OCI-LY7 (cell line): ENCODE measurements at places on chromosomes 7 and 10.

GRCh38 chr7:96614154-96614867 lies 95.3 kb downstream of the SEM1 start:
- no peak for DNase-seq

GRCh38 chr7:23787272-23787671 lies 77.3 kb downstream of the STK31 start:
- no peak for DNase-seq

DNA sequence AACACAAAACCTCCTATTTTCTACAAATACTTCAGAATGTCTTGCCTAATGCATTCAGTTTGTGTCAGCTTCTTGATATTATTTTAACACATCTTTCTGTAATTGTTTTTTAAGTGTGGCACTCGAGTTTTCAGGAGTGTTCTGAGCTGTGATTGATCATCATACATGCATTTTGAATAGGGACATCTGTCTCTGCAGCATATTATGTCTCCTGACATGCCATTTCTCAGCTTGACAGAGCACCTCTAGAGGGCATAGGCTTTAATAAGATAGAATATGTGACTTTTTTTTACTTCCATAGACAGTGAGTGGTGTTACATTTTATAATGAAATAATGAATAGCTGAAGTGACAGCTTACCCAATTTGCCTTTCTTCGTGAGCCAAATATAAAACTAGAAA lies 219.2 kb upstream of the HDAC9 start:
- DNase-seq: no peak

- DNase-seq: no peak
Measured at GRCh38 chr10:58180666-58181065, 87.0 kb downstream of the IPMK start.

- DNase-seq: no peak
Measured at GRCh38 chr10:88088441-88089340, 225.3 kb downstream of the PTEN start.

DNA sequence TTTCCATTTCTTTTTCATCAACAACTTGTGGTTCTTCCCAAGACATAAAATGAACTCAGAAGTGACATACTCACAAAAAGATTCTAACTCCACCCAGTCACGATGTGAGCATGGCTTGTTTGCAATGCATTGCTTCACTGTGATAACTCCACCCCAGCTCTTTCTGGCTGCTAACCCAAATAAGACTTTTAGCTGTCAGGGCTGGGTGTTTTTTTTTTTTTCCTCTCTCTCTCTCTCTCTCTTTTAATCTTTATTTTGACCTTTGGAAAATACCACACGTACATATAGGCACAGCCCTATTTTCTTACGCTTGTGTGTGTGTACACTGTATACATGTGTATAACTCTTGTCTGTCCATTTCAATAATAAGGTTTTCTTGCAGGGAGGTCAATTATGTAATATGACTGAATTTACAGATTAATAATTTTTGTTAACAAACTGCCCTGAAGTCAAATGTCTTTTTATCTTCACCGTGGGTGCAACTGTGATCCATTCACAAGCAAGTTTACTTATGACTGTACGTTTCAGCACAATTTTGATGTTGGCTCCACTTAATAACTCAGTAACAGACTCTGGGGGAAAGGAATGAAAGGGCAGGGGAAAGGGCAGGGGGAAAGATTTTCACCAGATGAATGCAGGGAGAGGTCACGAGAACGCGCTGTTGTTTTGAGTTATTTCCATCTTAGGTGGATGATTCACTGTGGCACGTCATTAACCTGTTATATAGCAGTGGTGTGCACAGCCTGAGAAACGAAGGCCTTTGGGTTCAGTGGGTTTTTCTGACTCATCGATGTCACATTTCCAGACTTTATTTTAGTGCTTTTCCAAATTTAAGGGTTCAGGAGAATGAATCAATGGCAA lies 49.1 kb downstream of the APBB1IP start:
- DNase-seq: no peak

GRCh38 chr10:7937315-7937945 lies 117.1 kb upstream of the GATA3 start:
- no peak for DNase-seq

GRCh38 chr7:10471280-10472058 lies 502.2 kb upstream of the PHF14 start:
- no peak for DNase-seq

DNA sequence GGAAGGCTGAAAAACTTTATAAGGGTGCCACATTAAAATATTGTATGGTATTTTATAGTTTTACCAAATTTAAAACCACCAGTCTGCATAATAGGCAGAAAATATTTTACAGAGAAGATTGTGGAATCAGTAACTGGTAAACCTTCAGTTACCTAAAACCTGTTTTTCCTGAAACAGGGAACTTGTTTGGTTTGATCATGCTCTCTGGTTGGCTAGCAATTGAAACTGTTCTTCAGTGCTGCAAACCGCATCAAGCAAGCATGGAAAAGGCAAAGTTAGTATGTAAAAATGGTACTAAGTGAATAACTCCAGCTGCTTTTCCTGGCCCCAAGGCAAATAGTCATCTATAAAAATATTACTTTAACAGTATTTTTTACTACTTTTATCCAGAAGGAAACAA lies 316.9 kb upstream of the LRRN3 start:
- no peak for DNase-seq

DNA sequence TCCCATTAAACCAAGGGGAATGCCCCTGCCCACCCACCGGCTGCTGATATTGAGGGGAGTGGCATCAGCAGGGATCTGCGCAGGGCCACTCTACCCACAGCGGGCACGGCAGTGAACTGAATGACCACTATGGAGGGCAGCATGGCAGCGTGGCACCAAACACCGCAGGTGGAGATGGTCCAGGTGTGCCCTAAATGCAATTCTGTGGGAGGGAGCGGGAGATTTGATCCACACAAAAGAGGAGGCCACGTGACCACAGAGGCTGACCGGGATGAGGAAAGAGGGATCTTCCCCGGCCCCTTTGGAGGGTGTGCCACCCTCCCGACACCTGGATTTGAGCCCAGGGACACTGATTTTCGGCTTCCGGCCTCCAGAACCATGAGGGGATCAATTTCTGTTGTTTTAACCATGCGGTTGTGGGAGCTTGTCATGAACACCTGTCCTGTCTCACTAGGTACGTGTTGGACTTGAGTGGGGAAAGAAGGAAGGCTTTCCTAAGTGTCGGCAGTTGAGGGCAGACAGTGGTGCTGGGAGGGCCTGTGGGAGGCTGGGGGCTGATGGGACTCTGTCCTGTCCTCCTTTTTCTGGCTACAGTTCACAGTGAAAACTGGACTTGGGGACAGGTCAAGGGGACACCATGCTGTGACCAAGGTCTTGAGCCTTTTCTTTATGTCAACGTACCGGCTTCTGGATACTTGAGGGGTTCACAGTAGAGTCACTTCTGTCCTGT lies 66.1 kb downstream of the CFAP46 start:
- no peak for DNase-seq

DNA sequence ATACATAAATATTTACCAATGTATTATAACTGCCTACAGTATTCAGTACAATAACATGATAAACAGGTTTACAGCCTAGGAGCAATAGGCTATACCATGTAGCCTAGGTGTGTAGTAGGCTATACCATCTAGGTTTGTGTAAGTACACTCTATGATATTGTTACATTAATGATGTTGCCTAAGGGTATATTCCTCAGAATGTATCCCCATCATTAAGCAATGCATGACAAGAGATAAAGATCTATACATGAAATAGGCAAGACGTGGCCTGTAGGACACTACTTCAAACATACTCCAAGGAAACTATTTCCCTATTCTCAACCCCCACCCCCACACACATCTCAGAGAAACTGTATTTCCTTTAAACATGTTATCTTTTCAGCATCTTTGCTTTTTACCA lies 15.3 kb upstream of the ADAM22 start:
- DNase-seq: no peak

DNA sequence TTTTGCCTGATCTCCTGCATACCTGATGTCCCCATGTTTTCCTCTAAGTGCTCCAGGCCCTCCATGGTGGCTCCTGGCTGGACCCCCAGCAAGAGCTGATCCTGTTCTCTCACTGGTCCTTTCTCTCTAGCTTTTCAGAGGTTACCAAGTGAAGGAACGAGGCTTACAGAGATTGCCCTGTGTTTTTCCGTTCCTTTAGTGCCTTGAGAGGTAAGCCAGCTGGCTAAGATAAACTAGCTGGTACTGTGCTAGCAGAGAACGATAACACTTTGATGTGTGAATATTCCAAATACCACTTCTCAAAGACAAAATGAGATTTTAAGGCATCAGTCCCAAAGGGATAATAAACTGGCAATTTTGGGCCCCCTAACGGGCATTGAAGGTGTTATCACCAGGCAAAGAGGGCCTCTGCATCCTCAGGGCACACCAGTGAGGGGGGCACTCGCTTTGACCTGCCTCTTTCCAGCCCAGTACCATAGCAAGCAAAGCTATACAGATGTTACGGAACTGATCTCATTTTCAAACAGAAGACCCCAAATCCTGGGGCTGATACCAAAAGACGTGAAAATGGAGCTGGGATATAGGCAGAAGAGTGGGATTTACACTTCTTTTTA lies 8.4 kb upstream of the CCNY start:
- no peak for DNase-seq

- no peak for DNase-seq
Measured at GRCh38 chr10:2509081-2509531, 558.2 kb upstream of the PFKP start.

DNA sequence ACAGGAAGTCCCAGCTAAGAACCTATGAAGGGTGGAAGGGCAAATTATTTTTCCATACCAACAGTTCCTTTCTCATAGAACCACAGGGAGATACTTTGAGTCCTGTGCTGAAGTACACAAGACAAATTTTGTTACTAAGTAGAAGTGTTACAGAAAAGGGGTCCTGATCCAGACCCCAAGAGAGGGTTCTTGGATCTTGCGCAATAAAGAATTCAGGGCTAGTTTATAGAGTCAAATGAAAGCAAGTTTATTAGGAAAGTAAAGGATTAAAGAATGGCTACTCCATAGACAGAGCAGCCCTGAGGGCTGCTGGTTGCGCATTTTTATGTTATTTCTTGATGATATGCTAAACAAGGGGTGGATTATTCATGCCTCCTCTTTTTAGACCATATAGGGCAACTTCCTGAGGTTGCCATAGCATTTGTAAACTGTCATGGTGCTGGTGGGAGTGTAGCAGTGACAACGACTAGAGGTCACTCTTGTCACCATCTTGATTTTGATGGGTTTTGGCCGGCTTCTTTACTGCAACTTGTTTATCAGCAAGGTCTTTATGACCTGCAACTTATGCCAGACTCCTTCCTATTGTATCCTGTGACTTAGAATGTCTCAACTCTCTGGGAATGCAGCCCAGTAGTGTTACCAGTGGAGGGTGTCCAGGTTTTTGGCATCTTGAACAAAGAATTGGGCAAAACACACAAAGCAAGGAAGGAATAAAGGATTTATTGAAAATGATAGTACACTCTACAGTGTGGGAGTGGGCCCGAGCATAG lies 409.4 kb downstream of the SH2D4B start:
- no peak for DNase-seq

GRCh38 chr10:77984986-77985385 lies 44.3 kb downstream of the POLR3A start:
- DNase-seq: no peak

DNA sequence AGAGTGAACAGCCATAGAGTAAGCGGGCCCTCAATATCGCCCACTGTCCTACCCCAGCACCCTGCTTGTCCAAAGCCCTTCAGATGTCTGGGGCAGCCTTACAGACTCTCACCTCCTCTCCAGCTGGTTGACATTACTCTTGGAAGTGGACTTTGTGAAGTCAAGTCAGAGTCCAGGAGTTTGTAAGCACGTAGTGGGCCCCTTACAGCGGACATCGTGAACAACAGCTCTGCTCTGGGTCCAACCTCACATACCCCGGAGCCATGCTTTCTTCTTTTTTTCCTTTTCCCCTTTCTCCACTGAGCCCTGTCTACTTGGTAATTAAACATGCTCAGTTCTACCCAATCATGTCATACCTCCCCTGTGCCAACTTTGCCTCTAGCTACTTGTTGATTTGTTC lies 17.5 kb downstream of the HNRNPF start:
- no peak for DNase-seq

DNA sequence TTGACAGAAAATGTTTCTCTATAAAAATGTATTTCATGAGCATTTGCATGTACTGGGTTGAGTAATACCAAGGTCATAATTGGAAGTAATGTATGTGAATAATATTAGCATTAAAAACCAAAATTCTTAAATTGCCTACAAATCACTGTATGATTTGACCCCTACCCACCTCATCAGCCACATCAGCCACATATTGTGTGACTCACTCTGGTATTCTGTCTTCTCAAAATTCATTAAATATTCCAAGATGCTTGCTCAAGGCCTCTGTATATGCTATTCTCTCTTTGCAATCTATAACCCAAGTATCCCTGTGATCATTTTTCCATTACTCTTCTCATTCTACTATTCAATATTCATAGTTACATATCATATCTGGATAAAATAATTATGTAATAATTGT lies 21.4 kb downstream of the POT1 start:
- no peak for DNase-seq

DNA sequence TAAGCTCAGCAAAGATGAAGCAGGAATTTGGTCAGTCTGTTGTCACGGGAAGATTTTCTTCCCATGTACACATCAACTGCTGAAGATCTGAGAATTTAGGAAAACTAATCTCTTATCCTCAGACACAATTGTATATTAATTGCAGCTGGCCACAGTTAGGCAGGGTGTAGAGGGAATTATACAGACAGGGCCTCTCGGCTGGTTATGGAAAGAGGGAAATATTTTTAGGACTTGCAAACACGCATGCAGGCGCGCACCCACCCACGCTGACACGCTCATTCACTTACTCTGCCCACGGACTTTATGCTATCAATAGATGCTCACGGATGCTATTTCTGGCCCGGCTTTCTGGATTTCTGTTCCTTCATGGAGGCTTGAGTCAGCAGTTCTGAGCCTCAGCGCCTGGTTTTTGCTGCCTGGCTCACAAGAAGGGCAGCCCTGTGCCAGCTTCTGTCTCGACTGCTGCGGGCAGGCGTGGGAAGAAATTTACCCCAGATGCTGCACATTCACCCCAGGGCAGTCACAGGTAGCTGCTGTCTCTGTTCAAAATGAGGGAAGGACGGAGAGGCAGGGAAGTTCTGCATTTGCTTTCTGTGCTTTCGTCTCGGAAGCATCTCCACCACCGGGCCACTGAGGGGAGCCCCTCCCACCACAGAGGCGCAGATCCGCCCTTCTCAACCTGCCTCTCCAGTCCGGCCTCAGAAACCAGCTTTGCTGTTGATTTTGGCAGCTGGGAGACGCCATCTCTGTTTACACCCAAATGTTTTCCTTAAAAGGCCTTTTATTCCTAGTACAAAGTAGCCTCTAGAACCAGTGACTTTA lies 116.3 kb upstream of the BTBD16 start:
- no peak for DNase-seq

- no peak for DNase-seq
Measured at GRCh38 chr7:151859111-151859947, 17.6 kb downstream of the PRKAG2 start.
